ENCODE measurements at places on chromosomes 3 and 15.

DNA sequence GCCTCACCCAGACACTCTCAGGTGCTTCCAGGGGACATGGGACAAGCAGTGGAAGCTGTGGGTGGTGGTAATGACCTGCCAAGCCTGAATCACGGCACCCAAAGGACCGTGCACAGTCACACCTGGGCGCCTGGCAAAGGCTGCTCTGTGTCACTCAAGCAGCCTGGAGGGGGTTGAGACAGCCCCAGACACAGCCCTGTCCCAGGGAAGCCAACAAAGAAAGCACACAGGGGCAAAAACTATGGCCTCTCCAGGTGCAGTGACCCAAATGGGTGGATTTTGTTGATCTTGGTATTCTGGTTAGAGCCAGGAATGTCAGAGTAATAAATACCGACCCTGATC, 15.0 kb upstream of the OCA2 start:
- no peak overlapping the region for H3K4me3 ChIP-seq
- no peak overlapping the region for H3K27ac ChIP-seq
- DNase-seq, result no peak
- H3K36me3 ChIP-seq, result peaks cover 27% of the 10 kb centered on the region
- no peaks in the 10 kb centered on the region for H3K4me1 ChIP-seq

DNA sequence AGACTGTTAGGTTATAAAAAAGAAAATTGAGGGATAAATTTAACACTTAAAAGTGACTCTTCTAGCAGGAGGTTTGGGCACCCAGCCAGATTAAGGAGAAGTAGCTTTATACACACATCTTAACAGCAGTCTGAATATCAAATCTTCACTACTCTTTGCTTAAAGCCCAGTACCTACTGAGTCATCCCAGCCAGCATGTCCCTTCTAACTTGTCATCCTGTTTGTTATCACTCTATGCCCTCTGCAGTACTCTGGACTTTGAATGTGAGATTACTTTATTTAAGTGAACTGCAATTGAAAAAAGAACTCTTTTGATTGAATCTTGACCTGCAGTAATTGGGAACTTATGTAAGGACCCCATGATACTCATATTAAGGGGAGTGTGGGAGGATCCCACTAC, 77.6 kb downstream of the FHIT start:
- no peak overlapping the region for H3K4me3 ChIP-seq
- DNase-seq, result no peak
- no peaks in the 10 kb centered on the region for H3K36me3 ChIP-seq
- no peaks in the 10 kb centered on the region for H3K27me3 ChIP-seq
- no peak overlapping the region for H3K27ac ChIP-seq
- H3K4me1 ChIP-seq, result no peaks in the 10 kb centered on the region

DNA sequence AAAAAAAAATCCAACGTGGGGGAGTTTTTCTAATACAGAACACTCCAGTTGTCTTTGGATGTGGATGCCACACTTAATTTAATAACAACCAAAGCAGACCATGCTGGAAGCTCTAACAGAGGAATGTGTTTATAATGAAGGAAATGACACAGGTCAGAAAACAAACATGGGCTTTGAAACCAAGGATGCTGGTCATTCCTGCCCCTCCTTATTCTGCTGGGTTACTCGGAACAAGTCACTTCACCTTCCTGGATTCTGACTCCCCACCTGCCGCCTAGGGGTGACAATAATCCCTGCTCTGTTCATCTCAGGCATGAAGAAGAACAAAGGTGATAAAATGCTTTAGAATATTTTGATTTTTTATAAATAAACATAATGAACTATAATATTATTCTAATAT, 240.9 kb upstream of the ADAMTS9 start:
- no peaks in the 10 kb centered on the region for H3K27me3 ChIP-seq
- DNase-seq, result no peak
- no peak overlapping the region for H3K27ac ChIP-seq
- H3K4me1 ChIP-seq, result no peaks in the 10 kb centered on the region
- no peak overlapping the region for H3K4me3 ChIP-seq
- peaks cover 7% of the 10 kb centered on the region for H3K36me3 ChIP-seq

- peaks cover 22% of the 10 kb centered on the region for H3K4me1 ChIP-seq
- peak within 1 kb of the TSS; percentile 95 for H3K27ac ChIP-seq
- H3K36me3 ChIP-seq, result peaks cover 1% of the 10 kb centered on the region
- H3K4me3 ChIP-seq, result peak within 1 kb of the TSS; percentile 86
- no peak for DNase-seq
Measured at GRCh38 chr3:109337393-109337792, at the start of gene DPPA4. Gene DPPA4 (minus strand): TSS chr3:109337546. CDS start chr3:109337517, 29 bp downstream.

DNA sequence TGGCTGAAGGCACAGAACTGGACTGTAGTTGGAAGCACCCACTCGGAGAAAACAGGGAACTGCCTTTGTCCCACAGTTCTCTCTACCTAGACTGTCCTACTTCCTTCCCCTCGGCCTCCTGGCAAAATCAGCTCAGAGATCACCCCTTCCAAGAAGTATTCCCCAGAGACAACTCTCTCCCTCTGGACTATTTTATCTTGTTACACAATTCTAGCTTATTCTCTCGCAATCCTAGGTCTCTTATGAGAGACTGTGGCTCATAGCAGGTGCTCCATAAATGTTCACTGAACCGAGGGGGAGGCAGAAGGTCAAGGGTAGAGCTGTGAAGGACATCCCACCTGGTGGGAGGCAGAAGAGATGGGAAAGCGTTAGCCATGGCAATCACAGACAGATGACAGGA, 10.6 kb downstream of the HEG1 start:
- H3K27me3 ChIP-seq, result peaks cover 15% of the 10 kb centered on the region
- H3K36me3 ChIP-seq, result no peaks in the 10 kb centered on the region
- H3K27ac ChIP-seq, result no peak overlapping the region

- H3K27me3 ChIP-seq, result no peaks in the 10 kb centered on the region
- no peak overlapping the region for H3K4me3 ChIP-seq
- no peaks in the 10 kb centered on the region for H3K4me1 ChIP-seq
- no peak for DNase-seq
Measured at GRCh38 chr3:155494332-155494731, 200.8 kb upstream of the STRIT1 start.

DNA sequence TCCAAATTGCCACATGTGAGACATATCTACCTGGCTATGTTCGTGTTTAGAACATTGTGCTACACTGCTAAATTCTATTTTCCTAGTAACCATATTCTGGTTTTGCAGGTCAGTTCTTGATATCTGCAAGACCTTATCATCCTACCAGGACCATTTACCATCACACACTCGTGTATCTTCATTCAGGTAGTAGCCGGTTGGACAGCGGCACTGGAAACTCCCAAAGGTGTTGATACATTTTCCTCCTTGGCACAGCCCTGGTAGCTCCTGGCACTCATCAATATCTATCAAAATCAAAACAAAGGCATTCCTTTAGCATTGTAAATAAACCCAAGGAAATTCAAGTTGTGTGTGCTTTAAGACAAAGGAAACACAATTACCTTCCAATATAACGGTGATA, 134.2 kb downstream of the DUT start:
- H3K4me3 ChIP-seq, result no peak overlapping the region
- no peak overlapping the region for H3K27ac ChIP-seq
- H3K27me3 ChIP-seq, result no peaks in the 10 kb centered on the region

GRCh38 chr3:164929642-164930041, 148.7 kb downstream of the SI start:
- DNase-seq, result no peak
- H3K36me3 ChIP-seq, result no peaks in the 10 kb centered on the region
- H3K27me3 ChIP-seq, result no peaks in the 10 kb centered on the region
- H3K27ac ChIP-seq, result no peak overlapping the region

DNA sequence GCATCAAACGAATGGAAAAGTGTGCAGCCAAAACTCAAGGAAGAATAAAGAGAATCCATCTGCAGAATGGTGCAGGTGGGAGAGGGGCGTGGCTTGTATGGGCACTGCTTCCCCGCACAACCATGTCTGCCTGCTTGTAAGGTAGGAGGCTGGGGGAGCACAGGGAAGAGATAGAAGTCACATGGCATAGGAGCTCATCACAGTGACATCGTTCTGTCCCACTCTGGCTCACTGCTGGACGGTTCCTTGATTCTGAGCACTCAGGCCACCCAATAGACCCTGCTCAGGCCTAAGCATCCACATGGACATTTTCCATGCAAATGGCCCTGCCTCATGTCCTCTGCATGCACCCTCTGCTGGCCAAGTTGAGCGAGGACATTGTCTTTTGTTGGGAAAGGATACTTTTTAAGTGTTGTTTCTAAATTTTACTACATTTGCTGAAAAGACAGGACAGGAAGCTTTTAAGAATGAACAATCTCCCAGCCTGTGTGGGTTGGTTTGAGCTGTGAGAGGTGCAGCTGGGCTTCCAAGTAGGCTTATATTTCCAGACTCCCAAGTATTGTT, 3.1 kb downstream of the MYLK start:
- peaks cover 46% of the 10 kb centered on the region for H3K27me3 ChIP-seq
- no peaks in the 10 kb centered on the region for H3K4me1 ChIP-seq
- H3K27ac ChIP-seq, result no peak overlapping the region
- no peak overlapping the region for H3K4me3 ChIP-seq
- DNase-seq, result no peak
- H3K36me3 ChIP-seq, result no peaks in the 10 kb centered on the region

DNA sequence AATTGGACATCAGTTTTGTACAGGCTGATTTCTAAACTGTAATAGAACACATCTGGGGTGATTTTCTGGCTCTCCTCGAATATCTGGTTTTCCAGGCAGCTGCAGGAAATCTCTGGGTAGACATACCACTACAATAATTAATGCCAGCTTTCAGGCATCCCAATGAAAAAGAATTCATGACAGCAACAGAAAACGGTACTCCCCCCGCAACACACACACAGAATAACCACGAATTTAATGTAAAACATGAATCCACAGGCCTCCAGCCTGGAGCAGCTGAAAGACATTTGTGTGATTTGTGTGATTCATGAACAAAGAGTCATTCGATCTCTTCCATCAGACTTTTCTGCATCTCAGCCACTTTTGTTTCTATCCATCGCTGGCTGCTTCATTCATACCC, 262.2 kb downstream of the MAGI1 start:
- peaks cover 10% of the 10 kb centered on the region for H3K4me1 ChIP-seq
- H3K27me3 ChIP-seq, result no peaks in the 10 kb centered on the region
- no peak overlapping the region for H3K4me3 ChIP-seq
- no peak for DNase-seq
- no peak overlapping the region for H3K27ac ChIP-seq

DNA sequence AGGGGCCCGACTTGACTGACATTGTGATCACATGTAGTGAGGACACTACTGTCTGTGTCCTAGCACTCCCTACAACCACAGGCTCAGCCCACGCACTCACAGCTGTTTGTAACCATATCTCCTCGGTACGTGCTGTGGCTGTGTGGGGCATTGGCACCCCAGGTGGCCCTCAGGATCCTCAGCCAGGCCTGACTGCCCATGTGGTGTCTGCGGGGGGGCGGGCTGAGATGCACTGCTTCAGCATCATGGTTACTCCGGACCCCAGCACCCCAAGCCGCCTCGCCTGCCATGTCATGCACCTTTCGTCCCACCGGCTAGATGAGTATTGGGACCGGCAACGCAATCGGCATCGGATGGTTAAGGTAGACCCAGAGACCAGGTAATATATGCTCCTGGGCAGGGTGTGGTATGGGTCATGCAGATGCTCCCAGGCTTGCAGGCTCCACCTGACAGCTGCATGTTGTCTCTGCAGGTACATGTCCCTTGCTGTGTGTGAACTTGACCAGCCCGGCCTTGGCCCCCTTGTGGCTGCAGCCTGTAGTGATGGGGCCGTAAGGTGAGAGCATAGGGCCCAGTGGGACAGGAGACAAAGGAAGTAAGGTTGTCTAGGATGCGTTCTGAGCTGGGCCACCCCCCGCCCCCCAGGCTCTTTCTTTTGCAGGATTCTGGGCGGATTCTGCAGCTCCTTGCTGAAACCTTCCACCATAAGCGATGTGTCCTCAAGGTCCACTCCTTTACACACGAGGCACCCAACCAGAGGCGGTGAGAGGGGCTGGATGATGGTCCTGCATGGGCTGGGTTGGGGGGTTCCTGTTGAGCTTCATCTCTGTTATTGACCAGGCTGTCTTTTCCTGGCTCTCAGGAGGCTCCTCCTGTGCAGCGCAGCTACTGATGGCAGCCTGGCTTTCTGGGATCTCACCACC, 4.4 kb downstream of the DALRD3 start:
- H3K36me3 ChIP-seq, result peaks cover 24% of the 10 kb centered on the region
- DNase-seq, result peak; percentile 56
- H3K4me3 ChIP-seq, result no peak overlapping the region

DNA sequence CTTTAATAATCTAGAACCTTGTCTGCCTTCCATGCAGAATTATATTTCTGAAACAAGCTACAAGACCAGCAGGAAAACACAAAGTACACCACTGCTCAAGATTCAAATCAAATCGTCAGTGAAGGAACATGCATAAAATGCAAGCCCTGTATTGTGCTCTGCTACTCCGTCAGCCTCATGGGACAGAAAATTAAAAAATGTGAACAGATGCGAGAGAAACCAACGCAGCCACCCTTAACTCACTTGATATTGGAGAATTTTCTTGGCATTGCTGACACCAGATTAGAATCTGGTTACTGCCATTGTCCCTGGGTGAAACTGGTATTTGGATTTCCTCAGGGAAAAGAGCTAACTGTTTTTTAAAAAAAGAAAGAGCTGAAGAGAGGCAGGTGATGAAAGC, 23.6 kb downstream of the ANXA2 start:
- no peak for DNase-seq
- no peaks in the 10 kb centered on the region for H3K27me3 ChIP-seq
- H3K27ac ChIP-seq, result peak overlapping the region; percentile 95
- H3K36me3 ChIP-seq, result peaks cover 28% of the 10 kb centered on the region
- peaks cover 44% of the 10 kb centered on the region for H3K4me1 ChIP-seq

GRCh38 chr3:146390957-146391356, 78.4 kb downstream of the PLSCR2 start:
- H3K27ac ChIP-seq, result no peak overlapping the region
- H3K27me3 ChIP-seq, result no peaks in the 10 kb centered on the region
- peaks cover 1% of the 10 kb centered on the region for H3K36me3 ChIP-seq
- DNase-seq, result no peak

DNA sequence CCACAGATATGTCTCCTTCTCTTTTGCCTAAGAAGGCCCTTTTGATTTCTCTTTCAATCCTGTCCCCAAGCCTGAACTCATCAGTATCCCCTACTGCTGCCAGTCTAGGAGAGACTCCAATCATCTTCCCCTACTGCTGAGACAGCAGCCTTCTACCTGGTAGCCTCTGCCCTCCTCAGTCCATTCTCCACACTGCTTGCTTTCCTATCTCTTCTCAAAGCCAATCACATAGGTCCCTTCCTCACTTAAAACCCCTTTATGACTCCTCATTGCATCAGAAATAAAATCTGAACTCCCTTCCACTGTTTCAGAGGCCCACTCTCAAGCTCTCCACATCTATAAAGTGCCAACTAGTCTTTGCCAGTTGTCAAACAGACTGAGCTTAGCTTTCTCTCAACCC, 1081.8 kb upstream of the CFAP20DC start:
- H3K27me3 ChIP-seq, result no peaks in the 10 kb centered on the region
- H3K4me1 ChIP-seq, result peaks cover 12% of the 10 kb centered on the region

- H3K27me3 ChIP-seq, result no peaks in the 10 kb centered on the region
- DNase-seq, result no peak
- peaks cover 32% of the 10 kb centered on the region for H3K4me1 ChIP-seq
- no peaks in the 10 kb centered on the region for H3K36me3 ChIP-seq
- peak overlapping the region; percentile 43 for H3K27ac ChIP-seq
Measured at GRCh38 chr15:37900326-37901221, 33.9 kb upstream of the TMCO5A start.

Measured in progenitor cell of endocrine pancreas (in vitro differentiated cells).